ENCODE measurements at places on chromosomes 16 and 17.

DNA sequence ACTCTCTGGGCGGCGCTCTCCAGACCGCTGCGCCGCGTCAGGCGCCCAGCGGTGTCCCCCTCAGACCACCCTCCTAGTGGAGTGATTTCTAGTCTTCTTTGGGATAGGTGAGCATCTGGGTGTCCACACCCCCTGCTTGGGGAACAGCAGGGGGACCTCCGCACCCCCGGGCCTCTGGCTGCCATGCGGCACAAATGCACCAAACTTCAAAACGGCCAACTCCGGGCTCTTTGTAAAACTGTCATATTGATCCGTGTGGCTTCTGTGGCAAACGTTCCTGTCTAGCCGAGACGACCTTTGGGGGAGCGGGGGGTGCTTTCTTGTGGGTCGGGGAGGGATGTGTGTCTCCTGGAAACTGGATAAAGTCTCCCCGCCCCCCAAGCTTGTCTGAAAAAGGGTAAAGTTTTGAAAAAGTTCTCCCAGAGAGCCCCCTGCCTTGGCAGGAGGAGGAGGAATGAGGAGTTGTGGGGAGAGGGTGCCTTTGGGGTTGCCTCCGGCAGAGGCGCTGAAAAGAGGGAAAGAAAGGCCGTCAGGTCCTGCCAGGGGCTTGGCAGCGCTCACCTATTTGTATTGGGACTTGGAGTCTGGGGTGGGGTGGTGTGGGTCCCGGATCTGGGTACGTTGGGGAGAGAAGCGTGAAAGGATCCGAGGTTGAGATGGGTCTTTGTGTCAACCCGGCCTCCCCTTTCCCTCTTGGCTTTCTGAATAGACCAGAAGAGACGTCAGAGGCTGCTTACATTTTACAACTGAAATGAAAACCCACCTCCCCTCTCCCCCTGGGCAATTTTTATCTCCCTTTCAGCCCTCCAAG is 2.2 kb upstream of the CHD3 start:
- DNase-seq: peak; percentile 56

GRCh38 chr16:53081032-53081424 is 26.2 kb downstream of the CHD9 start:
- DNase-seq: no peak

DNA sequence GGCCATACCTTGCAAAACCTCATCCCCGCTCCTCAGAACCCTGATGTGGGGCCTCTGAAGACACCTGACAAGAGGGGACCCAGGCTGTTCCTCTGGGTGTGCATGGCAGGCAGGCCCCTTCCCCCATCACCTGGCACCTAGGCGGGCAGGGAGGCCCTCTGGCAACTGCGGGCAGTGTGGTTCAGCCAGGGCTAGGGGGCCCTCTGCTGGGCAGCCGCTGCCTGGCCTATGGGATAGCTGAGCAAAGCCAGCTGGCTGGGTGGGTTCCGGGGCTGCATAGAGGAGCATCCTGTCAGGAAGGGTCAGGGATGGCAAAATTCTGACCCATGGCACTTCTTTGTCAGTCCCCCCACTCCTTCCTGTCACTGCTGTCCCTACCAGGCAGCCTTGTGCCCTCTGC is 228.7 kb upstream of the ASIC2 start:
- DNase-seq: no peak

DNA sequence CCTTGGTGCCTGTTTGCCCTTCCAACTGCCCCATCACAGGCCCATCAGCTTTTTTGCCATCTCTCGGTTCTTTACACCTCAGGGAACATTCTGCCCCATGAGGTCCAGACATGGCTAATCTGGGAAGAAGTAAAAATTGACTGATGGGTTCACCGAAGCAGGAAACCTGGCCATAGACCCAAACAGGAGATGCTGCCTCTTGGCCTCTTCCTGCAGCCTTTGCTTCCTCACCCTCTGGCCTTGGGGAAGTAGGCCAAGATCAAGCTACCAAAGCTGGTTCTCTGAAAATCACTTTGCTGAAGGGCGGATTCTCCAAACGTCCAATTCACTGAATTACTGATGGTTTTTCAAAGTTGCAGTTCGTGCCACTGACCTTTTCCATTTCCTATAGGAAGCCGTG is 56.1 kb downstream of the ARSG start:
- DNase-seq: no peak

GRCh38 chr16:68408428-68408827 is 39.9 kb downstream of the SMPD3 start:
- DNase-seq: no peak

DNA sequence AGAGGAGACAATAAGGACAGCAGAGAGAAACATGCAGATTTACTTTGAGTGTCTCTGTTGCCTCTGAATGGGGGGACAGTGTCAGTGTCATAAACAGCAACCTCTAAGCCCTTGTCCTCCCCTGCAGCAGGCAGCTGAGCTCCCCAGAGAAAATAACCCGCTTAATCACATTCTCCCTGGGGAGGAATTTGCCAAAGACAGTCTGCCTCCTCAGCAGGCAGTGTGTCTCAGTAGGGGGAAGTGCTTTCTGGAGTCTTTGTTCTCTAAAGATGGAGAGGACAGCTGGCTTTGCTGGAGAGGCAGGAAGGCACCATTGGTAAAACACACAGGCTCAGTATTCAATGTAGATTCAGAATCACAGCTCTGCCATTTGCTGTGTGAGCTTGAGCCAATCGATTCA is 16.1 kb downstream of the TEKT5 start:
- DNase-seq: no peak

DNA sequence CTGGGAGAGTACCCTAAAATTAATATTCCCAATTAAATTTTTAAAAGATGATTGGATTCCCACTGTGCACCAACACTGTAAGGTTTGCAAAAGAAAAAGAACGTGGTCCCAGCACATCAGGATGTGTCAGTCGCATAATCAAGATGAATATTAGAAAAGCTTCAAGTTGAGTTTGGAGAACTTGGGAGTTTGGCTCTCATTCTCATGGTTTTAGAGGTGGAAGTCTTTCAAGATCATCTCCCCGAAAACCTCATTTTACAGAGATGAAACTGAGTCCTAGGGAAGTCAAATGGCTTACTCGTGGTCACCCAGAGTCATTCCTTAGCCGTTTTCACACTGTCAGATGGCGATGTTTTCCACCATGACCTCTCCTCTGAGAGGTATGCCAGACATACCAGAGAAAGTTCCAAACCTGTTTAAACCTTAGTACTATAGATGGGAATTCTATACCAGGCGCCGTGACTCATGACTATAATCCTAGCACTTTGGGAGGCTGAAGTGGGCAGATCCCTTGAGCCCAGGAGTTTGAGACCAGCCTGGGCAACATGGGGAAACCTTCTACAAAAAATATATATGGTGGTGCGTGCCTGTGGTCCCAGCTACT is 1.2 kb downstream of the SEC14L1 start:
- DNase-seq: no peak

- DNase-seq: peak; percentile 88
These were observed 77.1 kb downstream of the MMD start for GRCh38 chr17:55344514-55344997.

- no peak for DNase-seq
These were observed 60.9 kb downstream of the MPRIP start for GRCh38 chr17:17103160-17103559.

DNA sequence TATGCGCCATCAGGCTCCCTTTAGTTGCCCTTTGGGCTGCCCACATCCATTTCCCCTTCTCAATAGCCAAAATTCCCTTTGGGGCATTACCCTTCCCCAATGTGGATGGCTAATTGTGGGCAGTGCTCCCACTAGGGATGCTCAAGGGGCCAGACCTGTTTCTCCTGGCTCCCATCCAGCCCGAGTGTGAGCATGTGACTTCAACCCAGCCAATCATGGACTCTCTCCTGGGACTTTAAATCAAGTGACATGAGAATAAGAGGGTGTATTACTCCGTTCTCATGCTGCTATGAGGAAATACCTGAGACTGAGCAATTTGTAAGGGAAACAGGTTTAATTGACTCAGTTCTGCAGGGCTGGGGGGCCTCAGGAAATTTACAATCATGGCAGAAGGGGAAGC is 60.9 kb upstream of the WSB1 start:
- no peak for DNase-seq

GRCh38 chr17:14337596-14338079 is 36.8 kb downstream of the HS3ST3B1 start:
- no peak for DNase-seq

DNA sequence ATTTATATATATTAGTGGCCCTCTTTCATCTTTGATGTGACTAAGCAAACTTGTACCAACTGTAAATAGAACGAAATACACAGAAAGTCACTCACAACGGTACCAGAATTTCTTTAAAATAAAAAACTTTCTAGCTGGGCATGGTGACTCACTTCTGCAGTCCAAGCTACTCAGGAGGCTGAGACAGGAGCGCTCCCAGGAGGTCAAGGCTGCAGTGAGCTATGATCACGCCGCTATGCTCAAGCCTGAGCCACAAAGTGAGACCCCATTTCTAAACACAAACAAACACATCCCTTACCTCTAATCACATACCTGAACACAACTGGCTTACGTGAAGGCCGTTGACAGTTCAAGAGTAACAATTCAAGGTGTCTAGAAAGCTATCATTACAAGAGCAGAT is 29.7 kb downstream of the STAT5B start:
- peak; percentile 42 for DNase-seq

GRCh38 chr17:42294469-42295398 is 6.4 kb downstream of the STAT5A start:
- DNase-seq: no peak

GRCh38 chr16:64869781-64870180 is 252.1 kb downstream of the CDH11 start:
- DNase-seq: no peak

- DNase-seq: no peak
These were observed 61.6 kb downstream of the SHISA6 start for GRCh38 chr17:11302401-11303186.

- peak; percentile 23 for DNase-seq
These were observed 802 bp downstream of the SETD6 start for GRCh38 chr16:58515871-58516767.

GRCh38 chr17:82702231-82702927 is 3.9 kb upstream of the RAB40B start:
- DNase-seq: no peak

Data from CD4-positive, alpha-beta T cell treated with Interleukin-2 at 100 ng/mL for 4 hours (primary cell).